ENCODE measurements at places on chromosomes 7 and 10.

- DNase-seq = no peak
These were observed 65.0 kb downstream of the DNAJC12 start for GRCh38 chr10:67772894-67773511.

DNA sequence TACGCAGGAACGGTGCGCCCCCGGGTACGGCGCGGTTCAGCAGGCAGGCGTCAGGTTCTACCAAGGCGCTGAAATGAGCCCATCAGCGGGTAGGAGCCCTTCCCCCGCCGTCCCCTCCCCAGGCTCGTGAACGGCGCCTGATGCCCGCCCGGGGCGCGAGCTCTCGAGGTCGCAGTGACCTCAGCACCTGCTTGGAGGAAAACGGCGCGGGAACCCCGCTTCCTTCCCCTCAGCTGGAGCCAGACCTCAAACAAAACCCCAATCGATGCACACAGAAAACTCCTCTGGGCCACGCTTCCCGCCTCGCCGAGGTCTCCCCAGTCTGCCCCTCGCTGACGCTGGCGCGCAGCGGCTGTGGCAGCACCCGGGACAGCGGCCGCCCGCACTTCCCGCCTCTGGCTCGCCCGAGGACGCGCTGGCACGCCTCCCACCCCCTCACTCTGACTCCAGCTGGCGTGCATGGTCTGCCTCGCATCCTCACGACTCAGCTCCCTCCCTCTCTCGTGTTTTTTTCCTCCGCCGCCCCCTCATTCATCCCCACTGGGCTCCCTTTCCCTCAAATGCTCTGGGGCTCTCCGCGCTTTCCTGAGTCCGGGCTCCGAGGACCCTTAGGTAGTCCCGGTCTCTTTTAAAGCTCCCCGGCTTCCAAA lies 514 bp upstream of the GAD2 start:
- peak; percentile 71 for DNase-seq

DNA sequence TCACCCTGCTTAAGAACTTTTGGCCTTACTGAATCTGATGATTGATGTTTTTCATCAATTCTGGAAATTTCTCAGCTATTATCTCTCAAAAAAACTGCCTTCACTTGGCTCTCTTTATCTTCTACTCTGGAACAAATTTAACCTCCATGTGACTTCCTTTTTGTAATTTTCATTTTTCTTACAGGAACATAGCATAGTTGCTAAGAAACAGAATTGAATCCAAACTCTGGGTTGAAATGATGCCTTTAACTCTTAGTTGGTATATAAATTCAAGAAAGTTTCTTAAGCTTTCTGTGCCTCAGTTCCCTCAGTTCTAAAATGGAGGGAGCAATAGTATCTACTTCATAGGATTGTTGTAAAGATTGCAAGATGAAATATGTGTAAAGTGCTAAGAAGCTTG lies 19.8 kb downstream of the GPR141 start:
- no peak for DNase-seq

DNA sequence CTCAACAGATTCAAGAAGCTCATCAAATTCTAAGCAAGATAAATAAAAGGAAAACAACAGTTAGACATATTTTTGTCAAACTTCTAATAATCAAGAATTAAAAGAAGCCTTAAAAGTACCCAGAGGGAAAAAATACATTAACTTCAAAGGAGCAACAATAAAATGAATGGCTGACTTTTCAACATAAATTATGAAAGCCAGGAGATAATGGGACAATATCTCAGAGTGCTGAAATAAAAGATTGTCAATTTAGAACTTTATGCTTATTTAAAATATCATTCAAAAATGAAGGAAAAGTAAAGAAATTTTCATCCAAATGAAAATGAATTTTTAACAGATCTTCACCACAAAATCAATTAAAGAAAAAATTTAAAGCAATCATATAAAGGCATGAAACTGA lies 108.5 kb upstream of the IL6 start:
- DNase-seq = no peak

DNA sequence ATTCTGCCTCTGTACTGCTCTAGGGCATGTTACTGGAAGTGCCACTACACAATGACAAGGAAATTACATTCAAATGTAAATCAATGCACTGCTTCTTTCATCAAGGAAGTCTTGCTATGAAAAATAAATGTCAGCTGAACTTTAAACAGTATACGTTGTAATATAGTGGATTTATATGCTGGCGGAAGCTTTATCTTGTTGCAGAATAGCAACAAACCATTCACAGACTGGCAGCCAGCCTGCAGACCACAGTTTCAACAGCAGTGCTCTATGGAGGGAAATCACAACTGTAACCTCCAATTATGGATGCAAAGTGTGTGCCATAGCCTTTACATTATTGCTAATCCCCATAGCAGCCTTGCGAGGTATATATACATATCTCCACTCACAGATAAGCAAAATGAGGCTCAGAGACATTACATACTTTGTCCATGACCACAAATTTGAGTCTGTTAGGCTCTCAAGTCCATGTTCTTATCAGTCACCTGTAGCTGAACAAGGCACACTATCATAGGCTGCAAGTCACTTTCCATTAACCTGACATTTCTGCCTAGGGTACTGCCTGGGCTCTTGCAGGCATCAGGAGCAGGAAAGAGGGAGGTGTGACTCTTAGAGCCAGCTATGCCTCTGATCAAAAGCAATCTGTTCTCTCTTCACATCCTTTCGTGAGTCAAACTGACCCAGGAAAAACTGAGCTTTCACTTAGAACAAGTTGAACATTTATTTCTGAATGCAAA lies 22.6 kb downstream of the COL28A1 start:
- DNase-seq = no peak

DNA sequence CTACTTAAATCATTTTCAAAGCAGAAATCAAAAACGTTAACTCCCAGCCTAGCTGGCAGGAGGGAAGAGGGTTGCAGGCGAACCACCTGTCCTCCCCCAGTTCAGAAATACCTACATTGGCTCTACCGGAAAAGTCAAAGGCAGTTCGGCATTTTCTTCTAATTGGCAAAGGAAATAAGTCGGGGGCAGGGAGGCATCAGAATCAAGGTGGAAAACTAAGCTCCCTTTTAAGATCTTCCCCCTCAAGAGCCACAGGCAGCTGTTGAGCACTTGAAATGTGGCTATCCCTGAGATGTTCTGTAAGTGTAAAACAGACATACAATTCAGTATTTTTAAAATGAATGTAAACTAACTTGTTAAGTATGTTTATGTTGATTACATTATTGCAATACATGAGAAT lies 957 bp upstream of the ELMO1 start:
- no peak for DNase-seq

DNA sequence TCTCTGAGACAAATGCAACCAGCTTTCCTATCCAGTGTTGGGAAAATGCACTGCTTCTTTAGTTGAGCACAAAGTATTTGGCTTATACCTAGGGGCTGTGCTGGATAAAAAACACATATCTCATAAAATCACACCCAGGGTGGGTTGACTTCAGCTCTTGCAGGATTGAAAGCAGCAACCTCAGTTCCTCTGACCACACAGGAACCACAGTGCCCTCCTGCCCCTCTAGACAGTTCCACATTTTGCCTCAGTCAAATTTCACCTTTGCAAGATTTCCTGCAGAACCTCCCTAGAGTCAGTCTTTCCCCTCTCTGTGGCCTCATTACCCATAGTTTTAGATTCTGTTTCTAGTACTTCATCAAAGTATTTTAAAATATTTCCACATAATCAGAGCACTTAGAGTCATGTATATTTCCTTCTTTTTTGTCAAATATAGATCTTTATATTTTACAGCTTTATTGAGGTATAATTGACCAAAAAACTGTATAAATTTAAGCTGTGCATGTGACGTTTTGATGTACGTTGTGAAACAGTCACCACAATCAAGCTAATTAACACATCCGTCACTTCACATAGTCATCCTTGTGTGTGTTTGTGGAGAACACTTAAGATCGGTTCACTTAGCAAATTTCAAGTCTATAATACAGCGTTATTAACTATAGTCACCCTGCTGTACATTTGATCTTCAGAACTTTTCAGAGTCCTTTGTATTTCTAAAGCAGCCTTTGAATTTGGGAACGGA lies 37.0 kb upstream of the EGR2 start:
- peak; percentile 71 for DNase-seq

DNA sequence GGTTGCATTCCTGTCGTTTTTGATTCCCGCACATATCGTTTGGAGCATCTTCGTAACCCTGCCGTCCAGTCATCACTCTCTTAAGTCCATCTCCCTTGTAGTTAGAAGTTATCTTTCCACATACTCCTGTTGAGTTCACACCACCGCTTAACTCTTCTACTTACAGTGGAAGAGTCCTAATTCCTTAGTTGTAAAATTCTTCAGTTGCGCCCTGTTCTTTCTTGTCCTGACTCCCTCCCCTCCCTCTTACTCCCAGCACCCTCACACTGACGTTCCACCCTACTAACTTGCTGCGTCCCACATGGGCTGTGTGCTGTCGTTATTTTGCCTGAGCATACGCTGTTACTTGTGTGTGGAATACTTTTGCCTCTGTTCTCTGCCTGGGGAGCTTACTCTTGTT lies 11.7 kb downstream of the DNAJB6 start:
- no peak for DNase-seq

DNA sequence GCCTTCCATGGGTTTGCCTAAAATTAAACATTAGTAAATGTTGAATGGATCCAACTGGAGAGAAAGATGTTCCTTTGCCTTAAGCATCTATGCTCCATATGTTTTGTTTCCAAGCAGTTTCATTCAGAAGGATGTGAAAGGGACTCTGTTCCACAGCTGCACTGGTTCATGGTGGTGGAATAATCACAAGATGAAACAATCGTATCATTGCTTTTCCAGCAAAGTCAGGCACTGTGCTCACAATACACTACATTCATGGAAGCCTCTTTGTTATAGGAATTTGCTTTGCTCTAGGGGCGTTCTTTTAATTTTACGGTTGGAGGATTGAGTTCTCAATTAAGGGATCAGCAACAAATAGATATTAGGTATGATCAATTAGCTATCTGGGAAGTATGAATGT lies 33.8 kb downstream of the RAMP3 start:
- DNase-seq = no peak

DNA sequence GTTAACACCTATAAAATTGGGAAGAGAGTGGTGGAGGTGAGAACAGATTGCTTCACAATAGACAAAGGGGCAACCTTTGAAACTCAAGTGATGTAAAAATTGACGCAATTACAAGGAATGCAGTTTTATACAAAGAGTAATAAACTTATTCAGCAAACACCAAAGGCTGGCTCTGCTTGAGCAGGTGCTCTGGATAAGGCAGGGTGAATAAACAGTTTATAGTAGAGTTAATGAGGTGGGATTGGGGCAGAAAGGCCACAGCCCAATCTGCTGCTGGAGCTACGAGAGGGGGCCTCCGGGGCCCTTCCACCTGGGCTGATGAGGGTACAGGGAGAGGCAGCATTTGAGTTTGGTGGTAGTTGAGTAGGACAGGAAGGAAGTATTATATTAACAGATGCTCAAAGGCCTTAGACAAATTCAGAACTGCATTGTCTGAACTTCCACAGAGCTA lies 6.0 kb downstream of the MUC12 start:
- DNase-seq = no peak
